Left forelimb (tissue), 1 donor: ENCODE measurements at places on chromosomes 5 and 9.

GRCh38 chr5:170769898-170770416 is 13.6 kb upstream of the GABRP start:
- DNase-seq: no peak

GRCh38 chr9:105129731-105130130 is 114.7 kb upstream of the SLC44A1 start:
- DNase-seq: no peak

DNA sequence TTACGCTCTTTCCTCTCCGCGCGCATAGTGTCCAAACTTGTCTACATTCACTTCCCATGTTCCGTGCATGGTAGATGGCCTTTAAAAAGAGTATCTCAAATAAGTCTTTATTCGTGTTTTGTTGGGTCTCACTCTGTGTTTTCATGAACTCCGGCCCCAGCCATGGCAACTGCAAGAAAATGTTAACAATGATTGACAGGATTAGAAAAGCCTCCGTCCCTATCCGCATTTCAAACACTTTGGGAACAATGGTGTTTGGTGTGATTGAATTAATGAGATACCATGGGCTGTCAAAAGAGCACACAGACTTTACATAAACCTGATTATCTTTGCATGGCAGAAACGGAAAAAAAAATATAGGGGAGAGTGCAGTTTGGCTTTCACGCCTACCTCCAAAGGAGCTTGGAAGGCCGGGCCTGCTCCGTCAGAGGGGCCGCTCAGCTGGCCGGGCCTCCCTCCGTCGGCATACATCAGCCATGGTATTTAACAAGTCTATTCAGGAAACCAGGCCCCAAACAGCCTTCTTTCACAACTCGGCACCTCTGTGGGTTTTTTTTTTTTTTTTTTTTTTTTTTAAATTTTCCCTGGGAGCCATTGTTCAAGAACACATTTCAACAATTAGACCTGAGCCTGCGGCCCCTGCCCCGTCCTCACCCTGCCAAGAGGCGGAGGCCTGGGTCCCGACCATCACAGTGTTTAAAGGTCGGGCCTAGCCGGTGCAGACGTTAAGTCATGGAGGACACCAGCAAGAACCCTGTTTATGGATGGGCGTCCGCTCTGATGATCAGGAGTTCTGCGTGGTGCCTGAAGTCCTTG is 323.8 kb upstream of the IRX4 start:
- DNase-seq: no peak

DNA sequence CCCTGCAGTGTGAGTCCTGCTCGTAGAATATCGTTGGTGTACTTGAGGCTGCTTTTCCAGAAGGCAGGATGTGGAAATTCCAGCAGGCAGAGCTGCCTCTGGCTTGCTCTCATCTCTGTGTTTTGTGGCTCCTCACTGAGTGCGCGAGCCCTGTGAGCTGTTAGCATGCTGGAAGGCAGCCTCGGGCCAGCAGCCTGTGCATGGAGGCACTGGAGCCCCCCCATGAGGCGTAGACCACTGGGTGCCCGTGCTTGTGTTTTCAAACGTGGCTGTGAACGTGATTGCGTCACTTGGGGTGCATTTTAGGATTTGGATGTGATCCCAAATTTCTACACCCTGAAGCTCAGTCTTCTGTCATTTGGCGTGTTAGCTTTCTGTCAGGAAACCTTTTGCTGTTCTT is 3.2 kb downstream of the WDR5 start:
- no peak for DNase-seq

DNA sequence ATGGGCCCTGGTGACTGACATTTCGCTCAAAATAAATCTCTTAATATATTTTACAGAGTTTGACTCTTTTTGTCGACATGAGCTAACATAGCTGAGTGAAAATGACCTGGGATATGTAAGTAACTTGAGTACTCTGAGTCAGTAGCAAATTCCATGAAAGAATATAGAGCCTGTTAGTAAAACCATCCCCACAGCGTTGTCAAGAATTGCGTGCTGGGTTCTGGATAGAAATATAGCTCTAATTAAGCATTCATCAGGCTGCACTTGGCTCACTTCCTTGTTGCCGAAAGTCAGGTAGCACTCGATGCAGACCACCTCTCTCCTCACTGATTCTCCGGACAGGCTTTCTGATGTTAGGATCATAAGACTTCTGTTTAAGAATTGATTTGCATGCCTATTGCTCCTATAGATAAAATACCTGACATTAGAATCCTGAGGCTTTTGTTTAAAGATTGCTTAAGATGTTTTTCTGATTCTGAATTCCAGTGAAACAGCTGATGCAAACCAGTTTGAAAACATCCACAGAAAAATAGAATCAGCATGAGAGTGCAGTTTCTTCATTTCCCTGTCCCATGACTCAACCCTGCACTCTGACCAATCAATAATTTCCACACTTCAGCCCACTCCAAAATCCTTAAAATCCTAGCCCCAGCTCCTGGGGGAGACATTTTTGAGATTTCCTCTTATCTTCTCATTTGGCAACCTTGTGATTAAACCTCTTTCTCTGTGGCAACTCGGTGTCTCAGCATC is 310.6 kb downstream of the DIRAS2 start:
- no peak for DNase-seq

DNA sequence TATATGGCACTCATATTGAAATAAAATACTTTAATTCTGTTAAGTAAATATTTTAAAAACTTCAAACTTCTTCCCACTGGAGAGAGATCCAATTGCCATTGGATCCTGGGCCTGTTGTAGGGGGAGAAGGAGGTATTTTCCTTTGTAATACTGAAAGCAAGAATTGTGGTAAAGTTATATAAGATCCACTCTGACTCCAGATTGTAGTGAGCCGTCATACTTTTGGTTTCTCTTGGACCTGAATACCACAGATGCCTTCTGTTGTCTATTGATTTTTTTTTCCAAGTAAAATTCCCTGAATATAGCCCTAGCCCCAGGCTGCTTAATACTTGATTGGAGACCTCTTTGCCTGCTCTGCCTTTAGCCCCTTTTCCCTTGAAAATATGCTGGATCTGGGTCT is 86.9 kb downstream of the ATG10 start:
- no peak for DNase-seq

DNA sequence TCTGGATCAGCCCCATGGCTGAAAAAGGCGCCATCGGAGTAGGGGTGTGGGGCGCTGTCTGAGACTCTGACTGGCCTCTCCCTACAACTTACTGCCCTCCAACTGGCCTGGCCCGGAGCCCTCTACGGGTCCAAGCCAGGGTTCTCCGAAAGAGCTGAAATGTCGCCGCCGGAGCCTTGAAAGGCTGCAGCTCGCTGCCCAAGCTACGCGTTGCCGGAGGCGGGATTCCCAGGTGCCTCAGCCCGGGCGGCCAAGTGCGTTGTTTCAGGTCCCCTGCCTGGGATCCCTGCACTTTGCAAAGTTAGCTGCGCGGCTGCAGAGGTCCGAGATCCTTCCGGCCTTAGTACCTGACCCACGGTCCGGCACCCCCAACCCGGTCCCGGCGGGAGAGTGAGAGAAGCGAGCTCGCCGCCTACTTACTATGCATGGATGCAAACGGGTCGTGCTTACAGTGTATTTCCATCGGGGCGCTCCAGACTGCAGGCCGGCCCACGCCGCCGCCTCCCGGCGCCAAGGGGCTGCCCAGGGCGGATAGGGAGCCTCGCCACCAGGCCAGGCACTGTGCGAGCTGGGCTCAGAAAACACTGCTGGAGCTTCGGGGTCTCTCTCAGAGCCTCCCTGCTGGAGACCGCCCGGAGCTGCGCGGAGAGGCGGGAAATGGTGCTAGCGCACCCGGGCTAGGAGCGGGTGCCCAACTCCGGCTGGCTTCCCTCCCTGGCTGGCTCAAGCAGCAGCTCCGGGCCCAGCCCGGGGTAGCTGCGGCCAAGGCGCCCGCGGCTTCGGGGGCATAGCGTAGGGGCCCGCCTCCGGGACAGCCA is 7.7 kb downstream of the PAX5 start:
- peak; percentile 59 for DNase-seq

DNA sequence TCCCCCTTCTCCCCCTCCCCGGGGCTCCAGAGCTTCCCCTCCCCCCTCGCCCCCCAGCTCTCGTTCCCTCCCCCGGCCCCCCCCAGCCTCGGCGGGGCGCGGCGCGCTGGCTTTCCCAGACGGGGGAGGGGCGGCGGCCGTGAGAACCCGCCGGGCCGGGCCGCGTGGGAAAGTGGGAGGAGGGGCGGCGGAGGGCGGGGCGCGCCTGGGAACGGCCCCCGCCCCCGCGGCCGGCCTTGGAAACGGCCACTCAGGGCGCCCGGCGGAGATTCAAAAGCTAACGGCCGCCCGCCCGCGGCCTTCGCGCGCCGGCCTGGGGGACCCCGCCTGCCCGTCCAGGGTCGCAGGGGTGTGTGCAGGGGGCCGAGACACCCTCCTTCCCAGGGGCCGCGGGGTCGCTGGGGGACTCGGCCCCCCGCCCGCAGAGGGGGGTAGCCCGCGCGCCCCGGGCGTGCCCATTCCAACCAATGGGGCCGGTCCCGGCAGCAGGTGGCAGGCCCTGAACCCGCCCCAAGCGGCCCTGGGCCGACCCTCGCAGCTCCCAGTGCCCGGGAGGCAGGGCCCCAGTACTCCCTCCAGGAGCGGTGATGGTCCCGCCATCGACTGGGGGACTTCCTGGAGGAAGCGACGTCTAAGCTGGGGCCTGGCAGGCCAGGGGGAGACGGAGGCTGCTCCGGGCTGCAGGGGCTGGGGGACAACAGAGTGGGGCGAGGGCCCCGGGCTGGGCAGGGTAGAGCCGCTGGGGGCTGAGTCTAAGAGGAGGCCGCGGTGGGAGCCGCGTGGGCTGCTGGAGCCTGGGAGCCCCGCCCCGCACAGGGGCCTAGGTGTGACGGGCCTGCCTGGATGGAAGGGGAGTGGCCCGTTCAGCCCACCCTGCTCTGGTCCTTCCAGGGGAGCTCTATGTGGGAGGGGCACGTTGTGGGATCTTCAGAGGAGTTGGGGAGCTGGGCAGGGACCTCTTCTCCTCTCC is 14.2 kb upstream of the NRARP start:
- peak; percentile 78 for DNase-seq

- DNase-seq: no peak
Measured at GRCh38 chr9:107016383-107016782, 153.4 kb downstream of the ZNF462 start.

DNA sequence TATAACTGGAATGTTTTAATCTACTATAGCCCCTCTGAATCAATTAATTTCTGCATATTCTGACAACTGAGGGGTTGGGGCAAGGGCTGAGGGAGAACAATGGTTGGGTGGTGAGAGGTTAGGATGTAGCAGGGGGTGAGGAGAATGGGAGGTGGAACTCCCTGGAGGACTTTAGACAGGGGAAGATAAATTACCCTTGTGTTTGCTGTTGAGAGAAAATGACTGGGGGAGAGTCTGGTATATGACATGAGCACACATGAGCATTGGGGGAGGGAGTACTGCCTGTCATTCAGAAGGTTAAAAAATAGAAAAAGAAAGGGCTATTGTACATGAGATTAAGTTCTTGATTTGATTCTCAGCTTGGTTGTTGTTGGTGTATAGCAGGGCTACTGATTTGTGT is 37.2 kb upstream of the PAPPA start:
- no peak for DNase-seq

- DNase-seq: no peak
Measured at GRCh38 chr9:126880947-126881332, 20.5 kb downstream of the ZBTB34 start.

- DNase-seq: no peak
Measured at GRCh38 chr5:8919096-8919495, 626.8 kb downstream of the SEMA5A start.

DNA sequence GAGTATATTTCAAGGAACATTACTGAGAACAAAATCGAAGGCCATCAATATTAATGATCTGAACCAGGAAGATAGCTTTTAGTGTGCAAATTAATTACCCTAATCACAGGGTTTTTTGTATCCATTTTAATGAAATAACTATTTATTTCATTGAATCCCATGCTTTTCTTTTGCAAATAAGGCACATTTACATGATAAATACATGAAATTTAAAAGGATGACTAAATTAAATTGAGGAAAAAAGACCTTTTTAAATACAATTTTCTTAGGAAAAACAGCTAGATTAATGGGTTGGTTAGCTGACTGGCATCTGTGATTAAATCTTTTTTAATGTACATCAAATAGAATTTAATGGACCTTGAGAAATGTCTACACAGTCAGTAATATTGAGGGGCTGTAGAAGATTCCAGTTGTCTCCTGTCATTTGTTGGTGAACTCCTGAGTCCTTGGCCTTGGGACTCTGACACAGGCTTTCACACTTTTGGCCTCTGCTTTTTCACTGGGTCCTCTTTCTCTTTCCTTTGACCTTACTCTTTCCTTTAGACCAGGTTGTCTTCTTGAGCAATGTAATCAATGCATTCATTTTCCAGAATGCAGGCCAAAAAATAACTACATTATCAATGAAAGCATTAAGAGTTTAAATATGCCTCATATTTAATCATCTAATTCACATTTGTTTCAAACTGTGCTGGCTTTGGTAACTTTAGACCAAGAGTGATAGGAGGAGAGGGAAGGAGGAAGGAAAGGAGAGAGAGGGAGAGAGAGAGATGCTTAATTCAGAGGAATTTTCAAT is 511.5 kb downstream of the ZNF608 start:
- DNase-seq: no peak

DNA sequence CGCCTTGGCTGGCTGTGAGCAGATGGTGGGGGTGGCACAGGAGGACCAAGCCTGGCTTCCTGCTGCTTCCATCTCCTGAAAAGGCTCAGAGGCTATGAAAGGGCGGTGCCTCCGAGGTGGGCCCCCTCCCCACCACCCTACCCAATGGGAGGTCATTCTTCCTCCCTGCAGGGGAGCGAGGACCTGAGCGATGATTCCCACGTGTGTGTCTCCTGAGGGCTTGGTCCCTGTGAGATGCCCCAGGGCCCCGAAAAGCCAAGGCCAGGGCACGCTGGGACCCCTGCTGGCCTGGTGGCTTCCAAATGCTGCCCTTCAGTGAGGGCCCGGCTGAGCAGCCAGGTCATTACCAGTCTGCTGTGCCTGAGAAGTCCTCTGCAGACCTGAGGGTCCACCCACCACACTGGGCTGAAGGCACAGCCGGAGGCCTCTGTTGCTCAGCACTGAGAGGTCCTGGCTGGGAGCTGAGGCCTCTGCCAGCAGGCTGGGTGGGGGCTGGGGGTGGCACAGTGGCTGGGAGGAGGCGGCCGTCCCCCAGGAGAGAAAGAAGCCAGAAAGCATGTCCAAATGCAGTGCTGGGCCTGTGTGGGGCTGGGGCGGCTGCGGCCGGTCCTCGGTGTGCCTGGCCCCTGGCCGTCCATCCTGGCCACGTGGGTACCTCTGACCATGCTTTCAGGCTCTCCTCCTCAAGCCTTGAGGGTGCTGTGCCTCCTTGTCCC is 14.0 kb upstream of the SLC6A19 start:
- DNase-seq: no peak

GRCh38 chr5:126736141-126736540 is 40.8 kb upstream of the LMNB1 start:
- DNase-seq: no peak

- no peak for DNase-seq
Measured at GRCh38 chr5:144121577-144121976, 48.9 kb downstream of the YIPF5 start.
